ENCODE measurements at places on chromosomes 6 and 20.

GRCh38 chr6:135087803-135088202 is 33.2 kb upstream of the HBS1L start:
- DNase-seq = no peak

DNA sequence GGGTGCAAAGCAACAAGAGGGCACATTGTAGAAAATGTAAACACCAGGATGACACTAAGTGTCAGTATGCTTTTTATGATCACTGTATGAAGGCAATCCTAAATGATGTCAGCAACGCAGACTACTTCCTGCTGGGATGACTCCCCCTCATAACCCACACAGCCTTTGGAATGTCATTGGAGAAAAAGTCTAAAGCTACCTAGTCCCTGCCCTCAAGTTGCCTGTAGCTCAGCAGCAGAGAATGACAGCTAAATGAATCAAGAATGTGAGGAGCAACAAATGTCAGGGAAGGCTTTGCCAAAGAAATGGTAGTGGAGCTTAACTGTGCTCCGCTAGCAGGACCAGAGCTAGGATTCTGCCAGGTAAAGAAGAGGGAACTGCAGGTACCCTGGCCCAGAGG is 555.6 kb downstream of the CD83 start:
- no peak for DNase-seq

GRCh38 chr6:137542713-137543112 is 48.5 kb upstream of the OLIG3 start:
- peak; percentile 6 for DNase-seq

GRCh38 chr6:44851176-44851575 is 463.7 kb downstream of the CDC5L start:
- DNase-seq = no peak

GRCh38 chr6:63533026-63533425 is 39.3 kb upstream of the LOC128125822 start:
- no peak for DNase-seq

DNA sequence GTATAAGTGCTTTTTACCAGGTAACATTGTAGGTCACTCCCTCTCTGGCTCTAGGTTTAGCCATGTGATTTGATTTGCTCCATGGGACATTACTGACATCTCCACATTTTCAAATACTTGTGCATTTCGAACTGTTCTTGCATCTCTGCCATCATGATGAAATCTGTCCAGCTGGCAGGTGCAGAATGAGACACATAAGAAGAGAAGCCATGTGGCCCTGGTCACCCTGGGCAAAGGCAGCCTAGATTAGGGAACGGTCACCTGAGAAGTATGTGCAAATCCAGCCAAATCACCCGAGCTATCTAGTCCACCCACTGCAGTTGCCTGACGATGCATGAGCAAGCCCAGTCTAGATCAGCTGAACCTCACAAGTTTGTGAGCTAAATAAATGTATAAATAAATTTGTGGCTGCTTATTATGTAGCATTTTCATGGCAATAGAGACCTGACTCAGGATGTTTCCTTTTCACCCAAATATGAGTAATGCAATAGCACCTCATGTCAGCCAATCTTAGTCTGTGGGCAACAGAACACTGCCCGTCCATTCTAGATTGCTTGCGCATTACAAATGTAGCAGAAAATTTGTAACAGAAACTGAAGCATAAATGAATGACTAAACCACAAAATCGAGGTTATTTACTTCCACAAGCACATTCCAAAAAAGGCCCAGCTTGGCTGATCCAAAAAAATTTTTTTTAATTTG is 115.2 kb downstream of the PAK5 start:
- no peak for DNase-seq

- no peak for DNase-seq
Observed at GRCh38 chr6:58113960-58114359, 796.5 kb downstream of the PRIM2 start.

DNA sequence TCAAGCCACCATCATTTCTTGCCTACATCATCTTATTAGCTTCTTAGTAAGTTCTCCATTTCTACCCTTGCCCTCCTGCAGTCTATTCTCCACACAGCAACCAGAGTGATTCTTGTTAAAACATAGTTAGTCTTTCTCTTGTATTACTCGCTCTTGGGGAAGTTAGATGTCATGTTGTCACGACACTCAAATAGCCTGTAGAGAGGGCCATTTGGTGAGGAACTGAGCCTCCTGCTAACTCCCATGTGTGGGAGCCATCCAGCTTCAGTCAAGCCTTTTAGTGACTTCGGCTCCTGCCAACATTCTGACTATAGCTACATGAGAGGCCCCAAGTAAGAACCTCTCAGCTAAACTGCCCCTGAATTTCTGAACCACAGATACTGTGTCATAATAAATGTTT is 395.4 kb downstream of the CDC5L start:
- DNase-seq = no peak

DNA sequence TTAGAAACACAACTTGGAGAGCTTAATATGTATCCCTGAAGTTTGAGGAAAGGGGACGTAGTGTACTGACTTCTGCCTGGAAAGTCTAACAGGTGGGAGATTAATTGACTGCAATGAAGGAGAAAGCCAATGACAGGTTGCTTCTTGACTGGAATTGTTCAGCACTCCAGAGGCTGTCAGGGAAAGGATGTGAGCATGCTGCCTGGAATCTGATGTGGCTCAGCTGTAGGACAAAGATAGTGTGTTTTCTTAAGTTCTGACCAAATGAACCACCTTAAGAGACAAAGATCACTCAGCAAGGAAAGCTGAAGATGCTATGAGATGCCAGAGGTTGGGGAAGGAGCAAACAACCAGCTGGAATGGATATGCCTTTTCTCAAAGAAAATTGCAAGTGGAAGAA is 185.8 kb downstream of the PHF3 start:
- DNase-seq = no peak

- DNase-seq = no peak
Observed at GRCh38 chr20:63325021-63325471, 32.1 kb downstream of the COL20A1 start.

- peak; percentile 50 for DNase-seq
Observed at GRCh38 chr6:44253307-44254101, 3.8 kb downstream of the SLC35B2 start.

GRCh38 chr6:131400054-131400778 is 172.8 kb upstream of the ARG1 start:
- DNase-seq = no peak

GRCh38 chr6:116316772-116317467 is 37.2 kb upstream of the TSPYL1 start:
- no peak for DNase-seq

DNA sequence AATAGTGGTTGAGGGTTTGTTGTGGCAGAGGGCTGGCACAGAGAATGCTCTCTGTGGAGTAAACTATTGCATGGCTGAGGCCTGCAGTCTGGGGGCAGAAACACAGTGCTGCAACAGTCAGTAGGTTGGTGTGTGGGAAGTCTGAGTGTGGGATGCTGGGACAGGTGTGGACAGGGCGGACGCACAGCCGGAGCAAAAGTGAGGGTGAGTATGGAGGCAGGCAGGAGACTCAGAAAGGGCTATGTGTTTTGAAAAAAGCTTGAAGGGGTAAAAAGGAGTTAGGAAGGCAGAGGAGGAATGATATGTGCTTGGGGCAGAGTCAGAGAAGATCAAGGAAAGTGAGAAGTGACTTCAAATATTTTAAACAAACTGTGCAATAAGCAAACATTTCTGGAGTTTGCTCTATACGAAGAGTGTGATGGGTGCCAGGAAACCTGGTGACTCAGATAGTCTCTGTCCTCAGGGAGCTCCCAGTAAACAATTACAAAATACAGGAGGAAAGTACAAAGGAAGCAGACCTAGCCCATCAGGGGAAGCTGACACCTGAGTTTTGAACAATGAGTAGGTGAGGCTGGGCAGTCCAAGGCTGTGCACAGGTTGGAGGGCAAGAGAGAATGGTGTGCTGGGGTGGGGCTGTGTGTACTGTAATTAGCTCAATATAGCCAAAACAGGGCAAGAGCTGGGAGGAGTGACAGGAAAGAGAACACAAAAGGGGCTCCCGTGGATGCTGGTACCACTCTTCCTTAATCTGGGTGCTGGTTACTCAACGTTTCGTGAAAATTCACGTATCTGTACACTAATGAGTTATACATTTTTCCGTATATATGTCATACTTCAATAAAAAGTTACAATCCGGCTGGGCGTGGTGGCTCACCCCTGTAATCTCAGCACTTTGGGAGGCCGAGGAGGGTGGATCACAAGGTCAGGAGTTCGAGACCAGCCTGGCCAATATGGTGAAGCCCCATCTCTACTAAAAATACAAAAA is 55.2 kb downstream of the PIGU start:
- no peak for DNase-seq

DNA sequence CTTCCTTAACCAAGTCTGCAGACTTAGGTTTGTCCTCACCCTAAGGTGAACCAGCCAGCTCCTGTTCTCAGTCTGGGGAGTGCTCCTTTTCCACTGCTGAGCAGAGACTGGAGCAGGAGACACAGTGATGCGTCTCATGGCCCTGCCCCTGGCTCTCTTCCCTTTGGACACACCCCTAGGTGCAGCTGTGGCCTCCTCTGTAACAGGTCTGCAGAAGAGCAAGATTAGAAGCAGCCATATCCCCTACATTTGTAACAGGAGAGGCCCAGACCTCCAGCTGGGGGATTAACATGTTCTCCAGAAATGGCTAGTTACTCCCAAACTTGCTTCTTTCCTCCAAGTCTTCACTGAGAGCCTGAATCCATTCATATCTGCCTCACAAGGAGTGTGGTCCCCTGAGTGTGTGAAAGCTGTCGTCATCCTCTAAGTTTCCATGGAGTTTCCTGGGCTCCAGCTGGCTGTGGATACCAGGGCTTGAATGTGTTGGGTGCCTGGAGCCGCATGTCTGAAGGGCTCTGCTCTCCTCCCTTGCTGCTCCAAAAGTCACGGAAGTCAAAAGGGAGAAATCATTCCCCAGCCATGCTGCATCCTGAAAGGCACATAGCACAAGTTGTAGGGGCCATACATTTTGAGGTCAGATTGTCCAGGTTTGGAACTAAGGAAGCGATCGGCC is 57.7 kb downstream of the PPP1R14C start:
- no peak for DNase-seq

DNA sequence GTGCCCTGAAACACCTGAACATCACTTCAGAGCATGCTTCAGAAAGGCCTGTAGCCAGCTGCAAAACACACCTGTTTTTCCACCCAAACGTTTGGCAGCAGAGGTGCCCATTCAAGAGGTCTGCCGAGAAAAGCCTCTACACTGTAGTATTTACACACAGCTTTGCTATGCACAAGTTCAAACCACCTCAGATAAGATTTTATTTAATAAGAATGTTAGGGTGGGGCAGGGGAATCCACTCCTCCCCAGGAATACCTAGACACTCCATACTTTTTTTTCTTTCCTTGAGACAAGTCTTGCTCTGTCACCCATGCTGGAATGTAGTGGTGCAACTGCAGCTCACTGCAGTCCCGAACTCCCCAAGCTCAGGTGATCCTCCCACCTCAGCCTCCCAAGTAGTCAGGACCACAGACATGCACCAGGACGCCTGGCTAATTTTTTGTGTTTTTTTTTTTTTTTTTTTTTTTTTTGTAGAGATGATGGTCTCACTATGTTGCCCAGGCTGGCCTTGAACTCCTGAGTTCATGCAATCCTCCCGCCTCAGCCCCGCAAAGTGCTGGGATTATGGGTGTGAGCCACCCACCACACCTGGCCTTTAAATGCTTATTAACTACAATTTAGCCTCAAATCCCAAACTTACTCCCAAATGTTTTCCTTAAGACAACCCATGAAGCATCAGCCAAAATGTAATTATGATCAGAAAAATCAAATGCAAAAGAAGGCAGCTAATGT is 9.7 kb downstream of the MRPL14 start:
- no peak for DNase-seq

DNA sequence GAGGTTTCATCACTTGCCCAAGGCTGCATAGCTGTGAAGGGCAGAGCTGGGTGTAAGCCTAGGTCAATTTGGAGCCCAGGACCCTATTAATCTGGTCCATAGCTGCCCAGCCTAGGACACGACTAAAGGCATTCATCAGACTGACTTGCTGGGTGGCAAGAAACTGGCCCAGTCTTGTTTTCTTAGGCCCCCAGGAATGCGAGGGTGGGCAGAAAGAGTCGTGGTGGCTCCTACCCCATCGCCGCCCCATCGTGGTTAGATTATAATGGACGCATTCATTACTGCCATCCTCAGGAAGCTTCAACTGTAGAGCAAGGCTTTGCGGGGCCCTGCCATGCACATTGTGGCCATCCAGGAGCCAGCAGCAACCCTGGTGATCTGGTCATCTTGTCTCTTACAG is 16.1 kb downstream of the DYNLRB1 start:
- no peak for DNase-seq

- DNase-seq = no peak
Observed at GRCh38 chr6:75272145-75272840, 12.3 kb downstream of the TMEM30A start.

DNA sequence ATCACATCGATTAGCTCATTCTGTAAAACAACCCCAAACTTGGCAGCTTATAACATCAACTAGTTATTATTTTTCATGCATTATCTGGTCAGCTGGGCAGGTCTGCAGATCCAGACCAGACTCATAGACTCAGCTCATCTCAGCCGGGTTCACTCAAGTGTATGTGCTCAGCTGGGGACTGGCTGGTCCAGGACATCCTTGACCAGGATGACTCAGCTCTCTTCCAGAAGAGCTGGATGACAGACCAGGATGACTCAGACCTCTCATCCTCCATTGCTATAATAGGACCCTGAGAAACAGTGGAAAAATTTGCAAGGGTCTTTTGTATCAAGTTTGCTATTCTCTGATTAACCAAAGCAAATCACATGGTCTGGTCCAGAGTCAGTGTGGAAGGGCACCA is 312.5 kb upstream of the PLCB4 start:
- DNase-seq = no peak

- DNase-seq = no peak
Observed at GRCh38 chr20:38426006-38426897, 8.9 kb downstream of the SNHG17 start.

DNA sequence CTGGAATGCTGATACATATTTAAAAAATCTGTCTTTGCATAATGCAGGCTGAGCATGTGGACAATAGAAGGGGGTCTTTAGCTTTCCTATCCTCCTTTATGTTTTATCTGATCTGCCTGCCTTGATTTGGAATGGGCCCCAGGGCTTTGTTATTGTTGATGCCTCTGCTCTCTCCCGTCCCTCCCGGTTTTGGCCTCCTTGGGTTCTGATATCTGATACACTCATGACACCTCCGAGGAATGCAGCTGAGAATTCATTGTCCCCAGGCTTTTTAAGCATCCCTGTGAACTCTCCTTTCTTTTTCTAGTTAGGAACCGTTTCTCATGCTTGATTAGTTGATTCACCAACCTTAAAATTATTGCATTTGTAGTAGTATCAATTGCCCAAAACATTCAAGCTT is 185.5 kb upstream of the RALGAPA2 start:
- no peak for DNase-seq

DNA sequence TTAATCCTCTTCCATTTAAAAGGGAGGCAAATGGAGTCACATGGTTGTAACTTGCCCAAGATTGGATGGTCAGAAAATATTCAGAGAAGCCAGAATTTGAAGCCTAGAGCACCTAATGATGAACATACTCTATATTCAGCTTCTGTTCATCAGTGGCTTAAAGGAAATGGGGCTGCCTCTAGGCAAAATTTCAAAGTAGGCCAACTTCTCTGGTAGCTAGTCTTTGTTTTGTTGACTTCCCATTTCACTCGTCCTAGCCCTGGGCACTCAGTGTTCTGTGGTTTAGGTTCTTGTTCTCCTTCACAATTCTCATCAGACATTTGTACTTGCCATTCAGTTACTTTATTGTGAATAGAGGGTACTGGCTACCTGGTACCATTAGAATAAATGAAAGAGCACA is 13.2 kb downstream of the MAP3K7 start:
- no peak for DNase-seq

GRCh38 chr6:1872649-1873131 is 263.0 kb downstream of the FOXC1 start:
- DNase-seq = no peak

Measured in GM12865 (cell line).